ENCODE measurements at places on chromosomes 5 and 9.

DNA sequence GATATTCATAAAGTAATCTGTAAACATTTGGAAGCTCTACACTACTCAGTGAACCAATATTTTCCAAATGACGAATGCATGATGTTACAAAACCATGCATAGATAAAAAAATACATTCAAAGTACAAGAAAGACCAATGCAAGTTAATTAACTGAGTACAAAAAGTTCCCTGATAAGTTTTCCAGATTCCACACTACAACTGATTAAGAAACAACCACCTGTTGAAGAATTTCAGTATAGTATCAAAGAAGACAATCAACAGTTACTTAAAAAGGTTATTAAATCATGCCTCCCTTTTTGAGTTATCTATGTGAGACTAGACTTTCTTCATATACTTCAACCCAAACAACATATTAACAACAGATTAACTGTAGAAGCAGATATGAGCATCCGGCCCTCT lies 192.4 kb downstream of the ARL15 start:
- no peak for DNase-seq

DNA sequence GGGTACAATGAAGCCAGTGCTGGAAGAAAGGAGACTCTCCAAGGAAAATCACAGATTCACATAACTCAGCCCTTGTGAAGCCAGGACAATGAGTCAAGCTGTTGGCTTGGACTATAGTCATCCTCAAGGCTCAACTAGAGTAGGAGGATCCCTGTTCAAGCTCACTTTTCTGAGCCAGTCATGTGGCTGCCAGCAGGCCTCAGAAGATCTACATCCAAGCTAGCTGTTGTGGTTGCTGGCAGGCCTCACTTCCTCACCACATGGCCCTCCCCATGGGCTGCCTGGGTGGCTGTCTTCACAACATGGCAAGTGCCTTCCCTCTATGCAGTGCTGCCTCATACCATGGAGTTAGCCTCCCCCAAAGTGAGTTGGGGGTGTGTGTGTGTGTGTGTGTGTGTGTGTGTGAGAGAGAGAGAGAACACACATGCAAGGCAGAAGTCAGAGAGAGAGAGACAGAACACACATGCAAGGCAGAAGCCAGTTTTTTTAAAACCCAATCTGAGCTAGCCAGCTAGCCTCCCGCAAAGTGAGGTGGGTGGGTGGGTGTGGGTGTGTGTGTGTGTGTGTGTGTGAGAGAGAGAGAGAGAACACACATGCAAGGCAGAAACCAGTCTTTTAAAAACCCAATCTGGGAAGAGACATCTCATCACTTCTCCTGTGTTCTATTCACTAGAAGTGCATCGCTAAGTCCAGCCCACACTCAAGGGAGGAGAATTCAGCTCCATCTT lies 17.1 kb downstream of the SCAI start:
- DNase-seq: peak; percentile 61

- DNase-seq: no peak
Measured at GRCh38 chr9:70964861-70965260, 156.6 kb downstream of the TRPM3 start.

- no peak for DNase-seq
Measured at GRCh38 chr9:14258156-14258555, 55.8 kb downstream of the NFIB start.

DNA sequence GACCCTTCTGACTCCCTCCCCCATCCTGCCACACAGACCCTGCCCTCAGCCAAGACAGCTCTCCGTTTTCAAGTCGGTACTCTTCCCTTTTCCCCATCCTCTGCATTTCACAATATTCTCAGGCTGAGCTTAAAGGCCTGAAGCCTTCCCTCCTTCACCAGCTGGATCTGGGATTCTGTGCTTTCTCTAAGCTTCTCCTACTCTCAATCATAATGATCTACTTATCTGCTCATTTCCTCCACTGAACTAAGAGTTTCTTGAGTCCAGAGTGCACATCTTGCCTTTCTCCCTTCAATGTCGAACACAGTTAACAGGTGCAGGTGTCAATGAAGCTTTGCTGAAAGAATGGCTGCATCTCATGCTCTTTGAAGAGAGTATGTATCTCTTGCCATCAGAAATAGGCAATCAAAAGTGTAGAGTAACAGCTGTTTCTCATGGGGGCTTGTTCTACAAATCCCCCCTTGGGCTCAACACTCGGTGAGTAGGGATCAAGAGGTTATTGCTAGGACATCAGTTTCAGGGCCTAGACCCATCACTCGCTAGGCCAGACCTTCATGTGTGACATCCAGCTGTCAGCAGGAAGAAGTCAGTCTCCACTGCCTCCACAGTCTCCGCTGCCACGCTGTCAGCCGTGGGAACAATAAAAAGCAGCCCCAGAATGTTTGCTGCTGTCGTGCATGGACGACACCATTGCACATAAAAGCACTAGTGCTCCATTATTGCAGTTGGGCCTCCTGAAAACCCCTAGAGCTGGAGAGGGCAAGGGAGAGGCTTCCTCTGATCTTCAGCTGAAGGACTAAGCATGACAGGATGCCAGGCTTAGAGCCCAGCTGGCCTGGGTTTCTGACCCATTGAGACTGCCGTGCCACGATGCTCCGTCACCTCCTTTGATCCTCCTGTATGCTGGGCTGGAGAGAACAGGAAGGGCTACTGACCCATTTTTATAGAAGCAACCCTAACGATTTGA lies 23.7 kb downstream of the TRAF1 start:
- no peak for DNase-seq

DNA sequence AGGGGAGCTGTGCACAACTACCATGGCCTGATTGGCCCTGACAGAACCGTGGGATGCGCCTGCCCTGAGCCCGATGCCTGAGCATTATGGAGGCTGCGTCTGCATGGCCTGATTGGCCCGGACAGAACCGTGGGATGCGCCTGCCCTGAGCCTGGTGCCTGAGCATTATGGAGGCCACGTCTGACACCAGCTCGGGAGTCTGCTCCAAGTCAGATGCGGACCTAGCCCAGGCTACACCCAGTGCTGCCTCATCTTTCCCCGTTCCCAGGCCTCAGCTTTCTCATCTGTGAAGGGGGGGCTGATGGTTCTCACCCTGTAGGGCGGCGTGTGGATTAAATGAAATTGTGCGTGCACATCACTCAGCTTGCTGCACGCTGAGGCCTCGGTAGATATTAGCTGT lies 7.3 kb downstream of the CEP72 start:
- no peak for DNase-seq

DNA sequence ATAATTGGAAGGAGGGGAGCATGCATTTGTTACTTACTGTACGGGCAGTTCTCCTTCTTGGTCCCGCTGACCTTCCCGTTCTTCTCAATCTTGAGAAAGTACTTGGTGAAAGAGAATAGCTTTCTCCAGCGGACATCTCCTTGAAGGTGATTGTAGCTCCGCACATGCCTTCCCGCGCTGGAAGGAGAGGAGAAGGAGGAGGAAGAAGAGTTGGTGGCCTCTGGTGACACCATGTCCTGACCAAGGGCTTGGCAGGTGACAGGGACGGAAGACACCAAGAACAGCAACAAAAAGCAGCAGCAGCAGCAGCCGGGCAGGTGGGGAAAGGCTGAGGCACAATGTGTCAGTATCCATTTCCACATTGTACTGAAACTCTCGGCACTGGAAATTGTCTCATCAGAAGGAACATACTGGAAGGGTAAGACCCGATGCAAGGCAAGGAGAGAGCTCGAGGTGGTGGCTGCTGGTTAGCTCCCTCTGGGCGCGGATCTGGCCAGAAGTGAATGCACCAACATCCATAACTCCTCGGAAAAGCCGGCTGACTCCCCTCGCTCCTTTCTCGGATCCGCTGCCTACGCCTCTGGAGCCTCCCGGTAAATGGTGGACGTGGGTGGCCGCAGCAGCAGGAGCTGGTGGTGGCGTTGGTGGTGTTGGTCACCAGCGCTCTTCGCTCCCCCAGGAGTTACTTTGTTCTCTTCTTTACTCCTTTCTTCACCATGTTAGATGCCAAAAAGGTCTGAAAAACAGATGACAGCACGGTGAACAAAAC lies 715 bp downstream of the FGF10 start:
- DNase-seq: no peak

GRCh38 chr5:82664732-82665131 lies 386.6 kb upstream of the RPS23 start:
- DNase-seq: no peak

DNA sequence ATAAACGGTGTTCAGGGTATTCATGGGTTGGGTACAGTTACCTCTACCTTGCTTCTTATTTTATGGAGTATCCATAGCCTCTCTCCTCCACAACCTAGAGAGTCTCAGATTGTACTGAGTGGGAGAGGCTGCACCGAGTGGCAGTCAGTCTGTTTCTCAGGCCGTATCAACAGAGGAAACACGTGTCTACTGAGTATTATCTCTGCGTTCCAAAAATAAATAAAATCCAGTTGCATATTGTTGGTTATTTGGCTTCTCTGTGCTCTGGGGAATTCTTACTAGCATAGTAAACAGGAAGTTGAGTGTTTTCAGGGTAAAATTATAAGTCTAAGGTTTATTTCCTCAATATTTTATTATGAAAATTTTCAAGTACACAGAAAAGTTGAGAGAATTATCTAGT lies 231.0 kb downstream of the ARHGEF28 start:
- DNase-seq: no peak

GRCh38 chr5:179407191-179408175 lies 62.2 kb upstream of the ADAMTS2 start:
- DNase-seq: no peak

DNA sequence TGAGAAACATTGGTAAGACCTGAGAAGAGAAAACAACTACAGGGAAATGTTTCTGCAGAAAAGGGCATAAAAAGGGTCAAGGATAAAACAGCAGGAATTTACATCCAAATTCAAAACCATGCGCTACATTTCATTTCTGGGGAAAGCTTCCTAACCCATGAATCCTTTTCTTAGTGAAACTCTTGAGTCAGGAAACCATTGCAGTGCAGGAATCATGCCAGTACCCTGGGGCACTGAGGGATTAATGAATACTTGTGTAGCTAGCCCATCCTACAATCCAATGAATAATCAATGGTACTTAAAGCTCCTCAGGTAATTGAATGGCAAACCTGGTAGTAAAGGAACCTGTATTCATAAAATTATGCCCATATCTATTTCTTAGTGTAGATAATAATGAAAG lies 580.5 kb downstream of the TLE1 start:
- no peak for DNase-seq

GRCh38 chr9:134495881-134496412 lies 145.7 kb upstream of the COL5A1 start:
- DNase-seq: no peak

GRCh38 chr9:624935-625500 lies 216.5 kb upstream of the DMRT1 start:
- no peak for DNase-seq

DNA sequence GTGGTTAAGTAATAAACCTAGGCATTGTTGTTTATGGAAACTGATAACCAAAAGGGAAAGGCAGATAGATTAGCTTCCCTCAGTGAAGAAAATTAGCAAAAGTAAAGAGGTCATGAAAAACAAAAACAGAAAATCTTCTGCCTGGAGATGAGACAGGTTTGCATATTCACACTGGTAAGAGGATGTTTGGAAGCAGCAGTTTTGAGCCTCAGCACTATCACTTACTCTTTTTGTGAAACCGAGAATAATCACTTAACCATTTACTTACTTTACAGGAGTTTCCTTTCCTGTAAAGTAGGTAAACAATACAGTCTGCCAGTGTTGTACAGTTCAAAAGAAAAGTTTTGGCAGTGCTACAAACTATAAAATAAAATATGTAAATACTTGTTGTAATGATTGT lies 35.5 kb upstream of the EMB start:
- DNase-seq: no peak

GRCh38 chr9:31005086-31005665 lies 1379.3 kb upstream of the ACO1 start:
- no peak for DNase-seq

DNA sequence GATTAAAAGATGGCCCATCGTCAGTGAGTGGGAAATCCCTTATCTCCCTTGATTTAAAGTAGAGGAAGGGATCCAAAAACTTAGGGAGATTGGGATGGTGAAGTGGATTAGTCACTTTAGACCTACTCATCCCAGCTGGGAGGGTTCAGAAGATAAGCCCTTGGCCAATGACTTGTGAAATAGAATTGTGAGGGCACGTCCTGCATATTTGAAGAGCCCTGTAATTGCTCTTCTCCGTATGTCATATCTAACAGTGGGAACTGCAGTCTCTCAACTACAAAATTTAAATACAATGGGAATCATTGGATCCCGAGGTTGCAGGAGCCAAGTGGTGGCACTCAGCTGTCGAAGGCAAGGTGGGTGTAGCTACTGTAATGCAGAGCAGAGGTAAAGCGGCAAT lies 65.4 kb upstream of the C9orf72 start:
- DNase-seq: no peak

DNA sequence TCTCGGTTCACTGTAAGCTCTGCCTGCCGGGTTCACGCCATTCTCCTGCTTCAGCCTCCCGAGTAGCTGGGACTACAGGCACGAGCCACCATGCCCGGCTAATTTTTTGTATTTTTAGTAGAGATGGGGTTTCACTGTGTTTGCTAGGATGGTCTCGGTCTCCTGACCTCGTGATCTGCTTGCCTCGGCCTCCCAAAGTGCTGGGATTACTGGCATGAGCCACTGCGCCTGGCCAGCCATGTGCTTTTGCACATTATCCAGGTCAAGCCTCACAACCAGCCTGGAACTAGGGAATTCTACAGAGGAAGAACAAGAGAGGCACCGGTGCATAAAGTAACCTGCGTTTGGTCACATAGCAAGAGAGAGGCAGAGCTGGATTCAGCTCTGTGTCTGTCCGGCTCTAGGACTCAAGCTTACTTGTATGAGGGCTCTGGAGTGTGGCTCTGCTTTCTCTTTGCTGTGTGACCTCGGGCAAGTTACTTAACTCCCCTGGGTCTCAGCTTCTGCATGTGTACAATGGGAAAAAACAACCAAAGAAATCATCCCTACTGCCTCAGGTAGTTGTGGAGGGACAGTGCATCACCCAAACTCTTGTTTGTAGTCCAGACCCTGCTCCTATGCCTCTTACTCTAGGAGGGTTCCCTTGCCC lies 6.3 kb downstream of the FGF18 start:
- no peak for DNase-seq
